ENCODE measurements at places on chromosomes 12 and 14.
A peak's percentile ranks its signal among the peaks of the same experiment; 100 is the strongest.

- DNase-seq = no peak
Measured at GRCh38 chr12:107386569-107386968, 293.2 kb upstream of the CRY1 start.

DNA sequence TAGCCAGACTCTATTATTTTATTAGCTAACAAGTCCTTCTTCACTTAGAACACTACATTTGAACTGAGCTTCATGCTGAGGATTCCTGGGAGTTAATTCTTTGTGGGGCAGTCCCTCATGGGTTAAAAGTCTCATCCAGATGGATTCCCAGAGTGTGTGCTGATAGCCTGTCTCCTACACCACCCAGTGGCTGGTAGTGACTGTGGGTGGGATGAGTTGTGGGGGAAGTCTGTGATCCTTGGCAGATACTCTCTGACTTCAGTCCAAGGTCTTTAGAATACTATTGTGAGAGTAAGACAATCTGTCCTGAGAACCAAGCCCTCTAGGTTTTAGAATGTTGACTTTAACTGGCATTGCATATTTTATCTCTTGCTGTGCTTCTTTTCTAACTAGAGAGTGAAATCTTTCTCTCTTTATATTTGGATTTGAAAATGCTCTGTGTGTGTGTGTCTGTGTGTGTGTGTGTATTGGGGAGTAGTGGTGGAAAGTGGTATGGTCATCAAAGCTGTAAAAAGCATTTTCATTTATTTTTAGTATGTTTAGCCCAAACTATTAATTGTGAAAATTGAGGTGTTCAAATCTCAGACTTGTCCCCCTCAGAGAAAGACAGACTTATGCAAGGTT, 37.3 kb downstream of the AKAP6 start:
- DNase-seq = no peak

- DNase-seq = no peak
Measured at GRCh38 chr12:3333991-3334391, 157.0 kb upstream of the PRMT8 start.

DNA sequence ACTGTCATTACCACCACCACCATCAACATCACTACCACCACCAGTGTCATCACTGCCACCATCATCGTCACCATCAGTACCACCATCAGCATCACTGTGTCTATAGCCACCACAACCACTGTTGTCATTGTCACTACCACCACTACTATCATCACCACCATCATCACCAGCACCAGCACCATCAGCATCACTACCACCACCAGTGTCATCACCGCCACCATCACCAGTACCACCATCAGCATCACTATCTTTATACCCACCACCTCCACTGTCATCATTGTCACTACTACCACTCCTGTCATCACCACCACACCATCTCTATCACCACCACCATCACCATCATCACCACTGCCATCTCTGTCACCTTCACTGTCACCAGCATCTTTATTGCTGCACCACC, 60.6 kb downstream of the BEGAIN start:
- DNase-seq = no peak

DNA sequence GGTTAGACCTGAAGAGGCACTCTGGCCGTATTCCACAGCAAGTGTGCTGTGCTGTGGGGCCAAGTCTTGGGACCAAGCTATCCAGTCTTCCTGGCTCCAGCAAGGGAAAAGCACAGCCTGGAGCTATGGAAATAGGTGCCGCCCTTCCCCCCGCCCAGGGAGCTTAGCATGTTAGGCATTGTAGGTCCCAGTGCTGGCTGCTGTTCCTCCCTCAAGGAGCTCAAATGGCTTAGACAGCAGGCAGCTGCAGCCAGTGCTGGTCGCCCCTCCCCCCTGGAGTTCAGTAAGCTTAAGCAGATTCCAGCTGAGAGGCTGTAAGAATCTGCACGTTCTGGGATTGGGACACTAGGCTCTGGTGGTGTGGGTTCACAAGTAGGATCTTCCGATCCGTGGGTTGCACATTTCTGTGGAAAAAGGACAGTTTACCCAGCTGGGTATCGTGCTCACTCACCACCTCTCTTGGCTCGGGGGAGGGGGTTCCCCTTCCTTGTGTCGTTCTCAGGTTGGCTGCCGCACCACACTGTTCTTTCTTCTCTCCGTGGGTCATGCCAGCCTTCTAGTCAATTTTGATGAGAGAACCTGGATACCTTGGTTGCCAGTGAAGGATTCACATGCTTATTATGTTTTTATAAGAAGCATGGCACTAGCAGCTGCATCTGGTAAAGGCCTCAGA, 127.3 kb downstream of the CNTN1 start:
- peak; percentile 7 for DNase-seq

DNA sequence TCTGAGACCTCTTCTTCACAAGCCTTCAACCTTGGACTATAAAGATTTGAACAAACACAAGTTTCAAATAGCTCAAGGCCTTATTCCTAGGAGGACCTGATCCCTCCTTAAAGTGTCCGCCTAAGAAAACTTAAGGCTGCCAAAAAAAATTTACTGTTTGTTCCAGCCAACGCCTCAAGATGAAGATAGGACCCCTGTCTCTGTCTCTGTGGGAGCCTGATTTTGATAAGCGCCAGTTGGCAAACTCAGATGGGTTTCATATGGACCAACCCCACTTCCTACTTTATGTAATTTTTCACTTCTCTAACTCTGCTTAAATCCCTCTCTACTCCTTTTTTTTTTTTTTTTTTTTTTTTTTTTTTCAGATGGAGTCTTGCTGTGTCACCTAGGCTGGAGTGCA, 11.0 kb downstream of the FKBP3 start:
- no peak for DNase-seq

Measured in NCI-H510A (cell line).